ENCODE measurements at places on chromosomes 5 and 9.

- H3K27me3 ChIP-seq = no peaks in the 10 kb centered on the region
- H3K4me1 ChIP-seq = peaks cover 4% of the 10 kb centered on the region
Measured at GRCh38 chr5:80370390-80370789, 37.5 kb upstream of the ZFYVE16 start.

GRCh38 chr9:128552744-128553440, 505 bp downstream of the SPTAN1 start:
- no peaks in the 10 kb centered on the region for H3K27me3 ChIP-seq
- peak; percentile 69 for DNase-seq
- H3K4me3 ChIP-seq = peak overlapping the region; percentile 88
- H3K4me1 ChIP-seq = peaks cover 27% of the 10 kb centered on the region
- H3K36me3 ChIP-seq = no peaks in the 10 kb centered on the region

- no peak overlapping the region for H3K4me3 ChIP-seq
- DNase-seq = no peak
- peaks cover 2% of the 10 kb centered on the region for H3K27me3 ChIP-seq
- H3K36me3 ChIP-seq = no peaks in the 10 kb centered on the region
- peaks cover 4% of the 10 kb centered on the region for H3K4me1 ChIP-seq
Measured at GRCh38 chr9:79012561-79012960, 559.2 kb upstream of the TLE4 start.

GRCh38 chr9:33817327-33818166, 587 bp downstream of the UBE2R2 start:
- H3K27ac ChIP-seq = peak overlapping the region; percentile 78
- DNase-seq = peak; percentile 34
- no peaks in the 10 kb centered on the region for H3K27me3 ChIP-seq
- no peaks in the 10 kb centered on the region for H3K36me3 ChIP-seq
- peaks cover 24% of the 10 kb centered on the region for H3K4me1 ChIP-seq

DNA sequence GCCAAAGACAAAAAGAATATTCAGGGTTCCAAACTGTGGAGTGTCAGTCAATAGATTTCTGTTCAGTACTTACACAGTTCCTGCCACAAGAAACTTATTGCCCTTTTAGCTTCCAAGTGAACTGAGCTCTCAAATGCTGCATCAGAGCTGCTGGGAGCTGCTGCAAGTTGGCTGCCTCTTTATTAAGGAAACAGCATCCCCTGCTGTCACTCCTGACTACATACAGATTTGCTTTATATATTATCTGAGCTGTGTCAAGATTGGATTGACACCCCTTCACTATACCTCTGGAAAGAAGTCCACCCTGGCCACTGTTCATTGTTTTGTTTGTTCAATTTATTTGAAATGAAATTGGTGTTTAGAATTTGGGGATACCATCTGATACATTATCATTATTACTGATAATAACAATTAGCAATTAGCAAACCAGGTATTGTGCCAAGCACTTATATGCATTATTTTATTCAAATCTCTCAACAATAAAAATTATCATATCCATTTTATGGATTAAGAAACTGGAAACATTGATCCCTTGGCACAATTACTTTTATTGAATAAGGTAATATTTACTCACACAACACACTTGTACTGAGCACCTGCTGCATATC, 16.4 kb upstream of the C5orf58 start:
- H3K4me1 ChIP-seq = peaks cover 2% of the 10 kb centered on the region
- H3K27me3 ChIP-seq = no peaks in the 10 kb centered on the region
- H3K4me3 ChIP-seq = no peak overlapping the region
- DNase-seq = no peak

GRCh38 chr9:121756474-121757280, 105.2 kb downstream of the DAB2IP start:
- H3K4me3 ChIP-seq = no peak overlapping the region
- no peaks in the 10 kb centered on the region for H3K27me3 ChIP-seq
- peaks cover 12% of the 10 kb centered on the region for H3K36me3 ChIP-seq
- H3K27ac ChIP-seq = peak overlapping the region; percentile 8
- H3K4me1 ChIP-seq = peaks cover 2% of the 10 kb centered on the region
- no peak for DNase-seq

DNA sequence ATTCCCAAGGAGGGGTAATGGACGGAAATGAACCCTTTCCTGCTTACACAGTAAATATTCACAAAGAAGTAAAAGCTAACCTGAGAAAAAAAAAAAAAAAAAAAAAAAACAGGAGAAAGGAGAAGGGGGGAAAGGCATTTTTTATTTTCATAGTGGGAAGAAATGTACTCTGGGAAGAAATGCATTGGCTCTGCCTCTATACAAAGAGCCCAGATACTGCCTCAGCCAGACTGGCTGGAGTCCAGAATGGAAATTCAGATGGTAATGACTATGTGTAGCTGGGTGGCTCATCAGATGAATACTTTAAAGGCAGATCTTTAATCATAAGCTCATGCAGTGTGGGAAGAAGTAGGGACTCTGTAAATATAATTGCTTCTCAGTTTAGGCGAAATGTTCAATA, 124.9 kb upstream of the ZNF608 start:
- no peak for DNase-seq
- peaks cover 59% of the 10 kb centered on the region for H3K4me1 ChIP-seq
- H3K27me3 ChIP-seq = no peaks in the 10 kb centered on the region
- no peak overlapping the region for H3K4me3 ChIP-seq

- peaks cover 24% of the 10 kb centered on the region for H3K4me1 ChIP-seq
- peaks cover 6% of the 10 kb centered on the region for H3K36me3 ChIP-seq
- no peak overlapping the region for H3K4me3 ChIP-seq
- no peaks in the 10 kb centered on the region for H3K27me3 ChIP-seq
Measured at GRCh38 chr9:106878081-106878837, 15.3 kb downstream of the ZNF462 start.

GRCh38 chr5:39945870-39946269, 521.1 kb upstream of the DAB2 start:
- no peak for DNase-seq
- H3K4me3 ChIP-seq = no peak overlapping the region
- H3K27ac ChIP-seq = no peak overlapping the region

GRCh38 chr9:135048758-135049444, 38.6 kb upstream of the OLFM1 start:
- no peak overlapping the region for H3K27ac ChIP-seq
- no peak overlapping the region for H3K4me3 ChIP-seq
- H3K36me3 ChIP-seq = no peaks in the 10 kb centered on the region
- DNase-seq = no peak
- no peaks in the 10 kb centered on the region for H3K4me1 ChIP-seq

- H3K27me3 ChIP-seq = peaks cover 12% of the 10 kb centered on the region
- no peak overlapping the region for H3K27ac ChIP-seq
- H3K4me1 ChIP-seq = peaks cover 12% of the 10 kb centered on the region
- DNase-seq = no peak
- no peaks in the 10 kb centered on the region for H3K36me3 ChIP-seq
- H3K4me3 ChIP-seq = no peak overlapping the region
Measured at GRCh38 chr5:171484460-171484899, 65.0 kb downstream of the FGF18 start.

Data from mesothelial cell of epicardium (in vitro differentiated cells).